ENCODE measurements at places on chromosomes 3 and 15. TPM values are rescaled to one million over a fixed set of nuclear protein-coding genes. Genes with fewer than 3 reads are reported as not detected.

GRCh38 chr3:195889870-195890295 lies 18.5 kb downstream of the TNK2 start:
- no peak for DNase-seq

- DNase-seq = no peak
Observed at GRCh38 chr3:3631114-3631513, 168.1 kb upstream of the LRRN1 start.

- DNase-seq = no peak
Observed at GRCh38 chr3:173253471-173253870, 112.4 kb upstream of the SPATA16 start.

DNA sequence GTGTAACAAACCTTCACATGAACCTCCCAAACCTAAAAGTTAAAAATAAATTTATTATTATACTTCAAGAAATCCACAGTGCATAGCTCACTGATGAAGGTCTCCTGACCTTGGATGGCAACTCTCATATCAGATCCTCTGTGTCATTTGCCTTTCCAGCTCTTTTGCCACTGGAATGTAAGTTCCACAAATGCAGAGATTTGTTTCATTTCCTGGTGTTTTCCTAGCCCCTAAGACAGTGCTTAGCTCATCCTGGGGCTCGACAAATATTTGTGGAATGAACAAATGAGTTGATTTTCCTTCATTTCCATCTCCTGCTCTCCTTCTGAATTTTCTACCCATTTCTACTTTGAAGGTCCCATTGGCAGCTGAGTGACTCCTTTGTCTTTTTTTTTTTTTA lies 56.0 kb downstream of the FRMD4B start:
- peak; percentile 71 for DNase-seq

DNA sequence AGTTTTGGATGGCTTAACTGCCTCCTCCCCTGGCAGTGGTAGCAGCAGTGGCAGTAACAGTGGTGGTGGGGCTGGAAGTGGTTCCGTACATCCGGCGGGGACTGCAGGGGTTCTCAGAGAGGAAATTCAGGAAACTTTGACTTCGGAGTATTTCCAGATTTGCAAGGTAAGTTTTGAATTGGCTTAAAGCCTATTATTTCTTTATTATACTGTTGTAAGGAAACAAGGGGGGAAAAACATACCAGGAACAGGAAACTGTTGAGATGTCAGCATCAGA lies 1.5 kb downstream of the STXBP5L start:
- no peak for DNase-seq

DNA sequence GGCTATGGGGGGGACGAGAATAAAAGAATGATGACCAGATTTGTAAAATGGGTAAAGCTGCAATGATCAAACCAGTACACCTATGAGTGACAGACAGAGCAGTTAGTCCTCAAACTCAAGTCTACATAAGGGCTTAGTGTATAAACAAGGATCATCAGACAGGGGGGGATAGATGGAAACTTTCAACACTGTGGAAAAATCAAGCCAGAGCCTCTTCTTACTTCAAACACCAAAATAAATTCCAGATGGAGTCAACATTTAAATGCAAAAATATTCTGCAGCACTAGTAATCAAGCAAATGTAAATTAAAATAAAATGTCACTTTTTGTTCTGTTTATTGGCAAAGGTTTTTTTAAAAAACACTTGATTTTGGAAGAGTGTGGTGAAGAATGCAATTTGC lies 205.9 kb upstream of the RGMA start:
- DNase-seq = no peak

DNA sequence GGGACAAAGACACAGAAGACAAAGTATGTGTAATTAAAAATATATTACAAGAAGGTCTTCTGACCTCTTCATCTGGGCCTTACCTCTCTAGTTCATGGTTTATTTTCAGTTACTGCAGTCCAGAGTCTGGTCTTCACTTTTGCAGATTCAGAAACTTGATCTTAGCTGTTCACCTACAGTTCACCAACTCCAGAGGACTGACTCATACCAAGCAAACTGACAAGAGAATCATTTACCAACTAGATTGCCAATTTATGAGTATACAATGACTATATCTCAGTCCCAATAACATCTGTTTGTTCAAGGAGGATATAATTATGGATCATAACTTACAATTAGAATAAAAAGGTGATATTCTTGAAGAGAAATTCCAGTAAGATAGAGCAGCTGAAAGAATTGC lies 9.0 kb downstream of the P2RY1 start:
- no peak for DNase-seq

DNA sequence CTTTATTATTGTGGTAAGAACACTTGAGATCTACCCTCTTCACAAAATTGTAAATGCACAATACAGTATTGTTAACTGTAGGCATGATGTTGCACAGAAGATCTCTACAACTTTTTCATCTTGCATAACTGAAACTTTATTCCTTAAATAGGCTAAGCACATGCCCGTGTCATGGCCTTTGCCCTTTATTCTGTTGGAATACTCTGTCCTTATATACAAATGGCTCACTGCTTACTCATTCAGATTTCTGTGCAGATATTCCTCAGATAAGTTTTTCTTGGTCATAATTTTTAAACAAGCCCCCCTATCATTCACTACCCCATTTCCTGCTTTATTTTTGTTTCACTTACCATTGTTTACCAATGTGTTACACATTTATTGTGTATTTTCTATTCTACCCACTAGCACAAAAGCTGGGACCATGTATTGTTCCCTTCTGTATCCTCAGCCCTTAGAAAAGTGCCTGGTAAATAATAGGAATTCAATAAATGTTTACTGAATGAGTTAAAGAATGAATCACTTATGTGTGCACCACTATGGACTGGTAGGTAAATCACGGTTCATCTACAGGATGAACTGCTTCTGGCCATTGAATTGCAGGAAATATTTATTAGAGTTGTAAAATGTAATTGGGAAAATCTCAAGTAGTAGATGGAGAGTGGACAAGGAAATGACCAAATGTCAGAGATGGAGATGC lies 151.0 kb downstream of the CPNE4 start:
- peak; percentile 16 for DNase-seq

DNA sequence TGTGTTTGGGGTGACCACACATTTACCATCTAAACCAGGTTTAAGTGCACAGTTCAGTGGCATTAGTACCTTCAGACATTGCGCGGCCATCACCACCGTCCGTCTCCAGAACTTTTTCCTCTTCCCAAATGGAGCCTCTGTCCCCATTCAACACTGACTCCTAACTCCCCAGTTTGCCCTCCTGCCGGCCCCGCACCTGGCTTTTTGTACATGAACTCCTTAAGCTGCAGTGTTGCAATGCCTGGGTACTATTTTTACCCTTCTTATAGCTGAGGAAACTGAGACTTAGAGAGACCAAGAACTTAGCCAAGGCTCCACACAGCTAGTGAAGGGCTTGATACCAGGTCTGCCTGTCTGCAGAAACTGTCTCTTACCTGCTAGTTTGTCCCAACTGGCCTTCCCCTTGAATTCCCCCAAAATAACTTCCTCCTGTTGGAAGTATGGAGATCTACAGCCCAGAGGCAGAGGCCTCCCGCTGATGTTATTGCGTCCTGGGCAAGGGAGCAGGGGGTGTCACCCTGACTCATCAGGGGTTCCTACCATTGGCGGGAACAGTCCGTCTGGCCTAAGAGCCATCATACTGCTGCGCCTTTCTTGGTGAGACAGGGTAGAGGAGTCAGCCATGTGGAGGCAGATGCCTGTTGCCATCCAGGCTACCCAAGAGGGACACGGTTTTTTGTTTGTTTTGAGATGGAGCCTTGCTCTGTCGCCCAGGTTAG lies 65.6 kb downstream of the GRIP2 start:
- no peak for DNase-seq

- no peak for DNase-seq
Observed at GRCh38 chr3:144552346-144553057, 580.9 kb downstream of the DIPK2A start.

- no peak for DNase-seq
Observed at GRCh38 chr15:79065706-79066376, 24.7 kb downstream of the RASGRF1 start.

DNA sequence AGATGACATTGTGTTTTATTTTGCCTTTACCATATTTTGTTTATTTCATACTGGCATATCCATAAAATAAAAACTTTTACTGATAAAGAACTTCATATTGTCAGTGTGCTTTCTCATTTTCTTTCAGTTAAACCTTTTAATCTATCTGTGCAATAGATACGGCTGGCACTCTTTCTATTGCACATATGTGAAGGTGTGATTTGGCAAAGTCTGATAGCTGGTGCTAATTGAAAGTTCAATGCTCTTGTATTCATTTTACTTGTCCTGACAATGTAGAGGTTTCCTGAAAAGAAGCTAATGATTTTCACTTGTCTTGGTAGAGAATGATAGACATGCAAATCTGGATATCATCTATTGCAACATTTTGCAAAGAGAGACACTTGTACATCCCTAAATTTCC lies 467.0 kb downstream of the NSUN3 start:
- no peak for DNase-seq

- DNase-seq = peak; percentile 9
Observed at GRCh38 chr15:65791335-65792137, 557 bp downstream of the DENND4A start.

GRCh38 chr3:82293435-82293834 lies 532.0 kb upstream of the GBE1 start:
- DNase-seq = no peak

DNA sequence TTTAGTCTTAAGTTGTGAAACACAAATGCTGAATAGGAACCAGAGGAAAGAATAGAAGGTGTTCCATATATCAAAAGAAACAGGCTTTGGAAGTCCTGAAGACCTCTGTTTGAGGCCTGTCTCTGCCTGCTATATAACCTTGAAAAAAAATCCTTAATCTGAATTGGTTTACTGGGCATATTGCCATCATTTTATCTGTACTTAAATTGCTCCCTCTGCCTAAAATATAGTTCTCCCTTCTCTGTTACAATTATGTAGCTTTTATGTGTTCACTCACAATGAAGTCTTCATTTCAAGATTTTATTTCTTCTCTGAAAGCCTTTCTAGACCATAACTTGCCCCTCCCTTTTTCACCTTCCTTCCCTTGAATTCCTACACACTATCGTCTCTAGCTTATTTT lies 21.2 kb downstream of the ARL13B start:
- no peak for DNase-seq

Gene SLC9C1
- total RNA-seq = not detected

Gene VIPR1
- total RNA-seq = not detected

Gene RASGRP1
- 1.1 TPM for total RNA-seq

Gene AMOTL2
- total RNA-seq = 251 TPM

Gene FETUB
- total RNA-seq = not detected
